ENCODE measurements at places on chromosomes 6 and 20.

- DNase-seq, result no peak
These were observed 754 bp upstream of the TMEM170B start for GRCh38 chr6:11536795-11537194.

- no peak for DNase-seq
These were observed 801.9 kb downstream of the QKI start for GRCh38 chr6:164216368-164216767.

DNA sequence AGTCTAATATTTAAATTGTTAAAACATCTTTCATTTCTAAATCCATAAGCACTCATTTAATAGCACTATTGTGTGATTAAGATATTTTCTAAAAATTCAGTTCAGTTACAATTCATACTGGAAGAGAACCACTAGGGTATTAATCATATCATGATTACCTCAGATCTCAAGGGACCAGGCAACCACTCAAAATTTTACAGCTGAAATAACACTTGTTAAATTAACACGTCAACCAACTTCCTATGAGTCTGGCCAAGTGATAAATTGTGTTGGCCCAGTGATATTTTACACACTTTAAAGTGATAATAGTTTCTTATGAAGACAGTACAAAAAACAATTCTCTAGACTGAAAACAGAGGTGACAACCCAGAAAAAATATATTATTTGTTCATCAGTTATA lies 869.0 kb upstream of the ADGRB3 start:
- DNase-seq, result no peak

DNA sequence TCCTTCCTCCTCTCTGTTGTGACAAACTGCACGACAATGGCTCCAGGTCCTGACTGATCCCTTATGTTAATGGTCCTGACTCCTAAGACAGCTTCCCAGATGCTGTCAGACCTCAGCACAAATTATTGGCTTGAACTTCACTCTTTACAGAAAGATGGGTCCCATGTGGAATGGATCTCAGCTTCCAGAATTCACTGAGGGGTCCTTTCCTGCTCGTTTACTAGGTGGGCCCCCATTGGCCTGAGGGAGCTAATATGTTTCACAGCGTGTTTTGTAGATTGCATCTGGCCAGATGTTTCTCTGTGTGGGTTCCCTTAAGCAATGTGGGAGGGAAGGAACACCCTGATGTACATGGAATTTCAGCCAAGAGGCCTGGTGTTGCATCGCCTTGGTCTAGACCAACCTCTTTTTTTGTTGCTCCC lies 826.6 kb downstream of the MAFB start:
- no peak for DNase-seq
